Brain microvascular endothelial cell (primary cell): ENCODE measurements at places on chromosomes 3 and 15.

DNA sequence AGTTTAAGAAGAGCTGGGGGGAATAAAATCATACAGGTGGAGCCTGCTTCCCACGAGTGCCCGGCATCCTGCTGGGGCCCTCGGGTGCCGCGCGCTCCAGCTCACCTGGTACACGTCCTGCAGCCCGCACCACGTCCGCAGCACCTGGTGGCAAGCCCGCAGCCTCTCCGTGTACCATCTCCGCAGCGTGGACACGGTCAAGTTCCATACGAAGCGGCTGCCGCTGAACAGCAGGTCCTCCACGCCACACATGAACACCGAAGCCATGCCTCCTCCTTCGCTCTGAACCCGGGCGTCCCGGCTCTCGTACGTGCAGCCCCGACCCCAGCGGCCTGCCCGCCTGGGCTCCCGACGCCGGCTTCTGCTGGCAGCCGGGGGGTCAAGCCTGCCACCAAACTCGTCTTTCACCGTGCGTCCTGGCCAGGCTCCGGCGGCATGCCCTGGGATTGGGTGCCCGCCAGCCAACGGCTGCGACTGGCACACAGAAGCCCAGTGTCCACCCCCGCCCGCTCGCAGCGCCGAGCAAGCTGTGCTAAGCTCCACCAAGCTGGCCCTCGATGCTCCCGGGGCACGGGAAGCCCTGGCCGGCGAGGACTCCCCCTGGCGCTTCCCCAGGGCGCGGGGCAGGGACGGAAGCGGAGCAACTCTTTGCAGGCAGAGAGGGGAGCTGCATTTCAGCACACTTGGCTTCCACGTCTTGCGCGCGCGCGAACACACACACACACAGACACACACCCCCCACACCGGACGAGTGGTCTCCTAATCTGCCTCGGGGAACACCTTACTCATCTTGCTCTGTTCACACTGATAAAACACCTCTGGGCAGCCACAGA, at the start of gene FRMD4B:
TSS of gene FRMD4B (minus strand) at position 366 of the 833 bp plus-strand sequence. CDS start at position 267, 99 bp downstream.
- DNase-seq, result no peak

GRCh38 chr3:45054196-45054857, 28.2 kb downstream of the CLEC3B start:
- no peak for DNase-seq

GRCh38 chr15:60223176-60223575, 174.6 kb downstream of the ANXA2 start:
- no peak for DNase-seq

GRCh38 chr15:37481126-37481525, 380.8 kb upstream of the MEIS2 start:
- DNase-seq, result no peak

- DNase-seq, result no peak
Measured at GRCh38 chr3:11602239-11602840, 41.4 kb downstream of the VGLL4 start.

- DNase-seq, result peak; percentile 35
Measured at GRCh38 chr15:43775411-43775965, 1.3 kb downstream of the ELL3 start.

GRCh38 chr3:4600493-4600892, 107.3 kb downstream of the ITPR1 start:
- DNase-seq, result peak; percentile 28

DNA sequence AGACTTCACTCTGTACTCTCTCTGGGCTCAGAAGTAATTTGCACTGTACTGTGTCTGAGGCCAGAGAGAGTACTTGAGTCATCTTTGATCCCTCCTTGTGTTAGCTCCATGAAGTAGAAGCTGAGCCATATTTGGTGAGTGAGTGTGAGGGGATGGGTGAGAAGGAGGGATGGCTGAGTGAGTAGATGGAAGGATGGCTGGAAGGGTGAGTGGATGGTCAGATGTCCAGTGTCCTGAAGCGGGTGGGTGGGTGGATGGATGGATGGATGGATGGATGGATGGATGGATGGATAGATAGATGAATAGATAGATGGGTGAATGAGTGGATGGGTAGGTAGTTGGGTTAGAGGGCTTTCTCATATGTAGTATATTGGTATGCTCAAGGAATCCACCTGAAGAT, 39.3 kb downstream of the FGD5 start:
- DNase-seq, result no peak

DNA sequence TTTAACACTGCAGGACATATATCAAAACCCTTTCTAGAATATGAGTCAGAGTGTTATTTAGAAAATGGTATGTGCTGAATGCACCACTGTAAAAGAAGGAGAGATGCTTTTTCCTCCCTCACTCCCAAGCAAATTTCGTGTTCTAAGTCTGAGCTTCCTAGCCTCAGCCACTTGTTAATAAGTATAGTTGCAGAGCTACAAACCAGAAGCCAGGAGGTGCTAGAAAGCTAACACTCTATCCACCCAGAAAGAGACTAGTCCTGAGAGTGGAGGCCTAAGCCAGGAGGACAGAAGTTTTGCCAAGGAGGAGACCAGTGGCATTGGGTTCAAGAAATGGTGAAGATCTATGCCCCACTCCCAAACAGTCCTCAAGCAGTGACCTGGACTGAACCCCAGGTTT, 40.5 kb upstream of the GYG1 start:
- no peak for DNase-seq

GRCh38 chr3:195838714-195839113, 27.0 kb upstream of the MUC4 start:
- no peak for DNase-seq

DNA sequence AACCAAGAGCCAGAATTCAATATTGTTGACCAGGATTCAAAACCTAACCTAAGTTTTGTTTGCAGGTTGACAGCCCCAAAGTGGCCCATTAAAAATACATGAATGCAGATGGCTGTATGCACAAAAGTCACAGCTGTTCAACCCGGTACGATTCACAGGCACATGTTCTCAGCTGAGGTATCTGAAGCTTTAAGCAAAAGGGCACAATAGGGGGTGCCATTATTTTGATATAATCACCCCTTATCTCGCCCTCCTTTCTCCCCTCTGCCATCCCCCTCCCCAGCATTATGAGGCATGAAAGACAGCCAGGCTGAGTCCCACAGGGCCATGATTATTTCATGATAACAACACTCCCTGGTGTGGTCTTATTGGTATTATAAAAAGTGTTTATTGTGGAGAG, 264.9 kb downstream of the EBLN2 start:
- DNase-seq, result no peak

GRCh38 chr3:132772252-132772651, 50.0 kb upstream of the NPHP3 start:
- DNase-seq, result no peak

DNA sequence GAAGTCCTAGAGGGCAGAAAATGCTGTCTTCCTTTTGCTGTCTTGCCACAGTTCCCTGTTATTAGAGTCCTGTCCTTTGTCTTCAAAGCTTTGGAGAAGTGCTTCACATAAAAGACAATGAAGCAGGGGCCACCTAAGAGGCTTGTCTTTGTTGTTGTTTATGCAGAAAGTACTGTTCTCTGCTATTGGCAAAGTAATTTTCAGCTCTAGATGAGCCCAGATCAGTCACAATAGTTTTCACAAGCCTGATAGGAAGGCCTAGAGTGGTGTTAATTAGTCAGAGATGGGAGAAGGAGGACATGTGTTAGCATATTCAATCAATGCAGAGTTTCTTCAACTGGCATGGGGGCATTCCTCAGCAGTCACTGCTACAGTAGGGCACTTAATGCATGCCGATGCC, 300.0 kb downstream of the PTPRG start:
- DNase-seq, result no peak

DNA sequence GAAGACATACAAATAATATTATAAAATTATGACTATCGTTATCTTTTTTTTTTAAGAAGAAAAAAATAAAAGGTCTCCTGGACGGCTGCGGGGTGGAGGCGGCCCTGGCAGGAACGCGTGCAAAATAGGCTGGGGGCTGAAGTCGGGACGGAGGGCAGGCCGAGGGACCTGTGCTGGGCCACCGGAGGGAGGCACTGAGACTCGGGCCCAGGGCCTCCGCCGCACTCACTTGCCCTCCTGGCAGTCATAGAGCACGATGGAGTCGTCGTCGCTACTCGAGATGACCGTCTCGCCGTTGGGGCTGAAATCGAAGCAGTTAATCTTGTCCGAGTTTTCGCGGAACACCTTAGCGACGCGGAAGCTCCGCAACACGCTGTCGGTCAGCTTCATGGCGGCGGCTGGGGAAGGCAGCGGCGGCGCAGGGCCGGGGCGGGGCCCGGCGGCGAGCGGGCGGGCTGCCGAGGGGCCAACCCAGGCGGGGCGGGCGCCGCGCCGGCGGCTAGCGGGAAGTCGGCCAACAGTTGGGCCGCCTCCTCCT, 408 bp downstream of the WDR82 start:
- peak; percentile 19 for DNase-seq

- peak; percentile 69 for DNase-seq
Measured at GRCh38 chr3:160006282-160007163, 17.9 kb downstream of the IL12A start.

DNA sequence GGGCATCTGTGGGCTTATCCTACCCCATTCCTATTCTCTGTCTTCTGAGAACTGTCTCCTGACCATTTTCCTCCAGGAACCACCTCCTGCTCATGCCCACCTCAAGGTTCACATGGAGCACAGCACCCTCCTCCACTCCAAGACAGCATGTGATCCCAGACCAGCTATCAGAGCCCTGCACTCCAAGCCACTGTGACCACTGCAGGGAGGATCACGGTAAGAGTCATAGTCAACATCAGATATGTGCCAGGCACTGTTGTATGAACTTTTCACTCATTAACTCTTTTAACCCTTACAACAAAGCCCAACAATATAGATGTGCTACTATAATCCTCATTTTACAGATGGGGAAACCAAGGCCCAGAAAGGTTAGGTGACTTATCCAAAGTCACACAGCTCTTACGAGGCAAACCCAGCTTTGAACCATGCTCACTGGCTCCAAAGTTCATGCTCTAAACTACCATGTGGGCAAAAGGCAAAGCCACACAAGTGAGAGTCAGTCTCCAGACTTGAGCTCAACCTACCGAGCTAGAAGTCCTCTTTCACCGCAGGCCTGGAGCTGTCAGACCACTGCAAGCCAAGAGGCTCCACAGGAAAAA, 115.1 kb upstream of the IQSEC1 start:
- DNase-seq, result no peak

DNA sequence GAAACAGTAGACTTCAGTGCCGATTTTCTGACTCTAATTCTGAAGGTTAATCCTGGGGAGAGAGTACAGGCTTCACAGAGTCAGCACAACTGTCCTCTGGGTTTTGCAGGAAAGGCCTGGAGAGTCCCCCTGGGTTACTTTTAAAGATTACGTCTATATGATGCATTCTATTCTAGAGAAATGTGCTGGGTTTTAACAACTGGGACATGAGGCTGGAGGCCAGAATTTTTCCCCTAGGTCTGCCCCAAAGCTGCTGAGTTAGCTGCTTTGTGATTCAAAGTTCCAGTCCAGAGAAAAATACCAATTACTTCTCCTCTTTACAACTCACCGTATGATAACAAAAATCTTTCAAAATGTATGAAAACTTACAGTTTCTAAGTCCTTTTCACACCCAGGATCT, 240.7 kb upstream of the TPRG1 start:
- DNase-seq, result no peak

DNA sequence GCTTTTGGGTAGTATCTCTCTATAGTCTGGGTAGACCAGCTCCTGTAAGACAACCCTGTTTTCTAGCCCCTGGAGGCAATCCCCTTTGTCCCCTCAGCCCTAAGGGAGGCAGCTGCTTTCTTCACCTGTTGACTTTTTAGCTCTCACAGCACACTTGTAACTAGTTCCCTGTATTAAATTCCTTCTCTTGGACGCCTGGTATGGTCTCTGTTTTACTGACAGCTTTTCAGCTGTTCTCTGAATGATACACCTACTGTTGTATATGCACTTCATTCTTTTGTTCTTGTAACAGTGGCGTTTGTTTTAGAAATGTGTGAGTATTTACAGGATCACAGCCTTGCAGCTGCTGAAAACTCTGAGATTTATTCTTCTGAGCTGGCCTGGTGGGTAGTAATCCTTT, 413.0 kb upstream of the RBMS3 start:
- no peak for DNase-seq

GRCh38 chr3:197730200-197730599, 6.5 kb downstream of the RUBCN start:
- DNase-seq, result peak; percentile 85
